ENCODE measurements at places on chromosomes 6 and 20. TPM values are rescaled to one million over a fixed set of nuclear protein-coding genes. Genes with fewer than 3 reads are reported as not detected.

DNAAF9 gene
- 4.4 TPM for total RNA-seq

MYCT1 gene
- not detected for total RNA-seq

FAM162B gene
- not detected for total RNA-seq

CST9 gene
- not detected for total RNA-seq

GRCh38 chr6:28425944-28426541 is 17.2 kb downstream of the ZSCAN23 start:
- DNase-seq, result no peak

DNA sequence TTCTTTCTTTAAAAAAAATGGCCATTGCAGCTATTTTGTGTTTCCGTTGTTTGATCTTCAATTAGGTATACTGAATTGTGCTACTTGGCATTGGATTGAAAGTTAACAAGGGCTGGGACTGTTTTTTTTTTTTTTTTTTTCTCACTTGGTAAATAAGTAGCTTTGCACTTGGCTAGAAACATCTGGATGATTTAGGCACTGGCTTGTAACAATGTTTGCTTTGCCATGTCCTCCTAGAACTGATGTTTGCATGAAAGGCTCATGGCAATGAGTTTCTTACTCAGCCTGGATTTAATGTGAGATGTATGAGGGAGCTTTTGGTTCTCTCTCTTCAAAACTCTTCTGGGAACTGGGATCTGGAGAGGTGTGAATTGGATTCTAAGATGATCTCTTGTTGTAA is 414.1 kb downstream of the CDH26 start:
- no peak for DNase-seq

DNA sequence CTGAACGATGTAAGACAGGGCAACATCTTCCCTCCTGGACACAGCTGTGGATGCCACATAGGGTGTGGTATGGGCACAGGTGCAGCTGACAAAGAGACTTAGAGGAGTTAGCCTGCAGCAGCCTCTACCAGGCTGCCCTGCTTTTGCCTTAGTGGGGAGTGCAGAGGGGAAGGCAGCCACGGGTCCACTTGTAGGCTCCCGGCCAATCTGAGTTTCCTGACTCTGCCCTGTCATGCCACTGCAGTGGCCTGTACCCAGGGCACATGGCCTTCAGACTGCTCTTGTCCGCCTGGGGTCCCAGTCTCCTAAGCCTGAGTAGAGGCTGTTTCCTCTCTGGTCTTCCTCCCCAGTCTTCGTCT is 17.1 kb upstream of the CST9L start:
- no peak for DNase-seq

DNA sequence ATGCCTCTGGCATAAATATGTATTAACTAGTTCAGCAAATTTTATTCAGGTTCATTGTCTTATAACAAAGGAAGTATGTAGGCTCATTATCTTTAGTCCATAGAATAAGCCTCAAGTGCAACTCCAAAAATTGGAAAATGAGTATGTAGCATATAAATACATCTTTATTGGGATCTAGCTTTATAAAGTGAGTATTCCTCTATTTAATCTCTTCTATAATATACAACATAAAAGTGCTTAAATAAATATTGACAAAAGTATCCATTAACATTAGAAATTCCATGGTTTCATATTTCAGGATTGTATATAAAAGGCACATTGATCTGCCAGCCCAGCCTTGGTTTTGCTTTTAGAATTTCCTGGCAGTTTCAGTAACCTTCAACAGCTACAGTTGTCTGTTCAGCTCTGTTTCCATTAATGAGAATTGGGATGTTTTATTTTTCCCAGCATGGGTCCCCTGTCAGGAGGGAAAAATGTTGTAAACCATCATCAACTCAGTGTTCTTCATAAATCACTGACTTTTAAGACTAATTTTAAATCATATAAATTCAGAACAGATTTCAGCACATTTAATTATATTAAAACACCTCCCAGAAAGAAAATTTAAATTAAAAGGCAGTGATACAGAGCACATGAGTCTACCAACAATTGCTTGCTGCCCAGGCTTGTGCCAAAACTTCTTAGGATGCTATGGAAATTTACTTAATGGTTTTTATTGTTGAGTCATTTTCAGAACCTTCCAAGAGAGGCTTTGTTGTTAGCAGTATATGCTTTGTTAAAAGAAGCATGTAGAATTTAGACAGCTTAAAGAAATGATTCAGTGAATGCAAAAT is 119.7 kb downstream of the ADGRG6 start:
- DNase-seq, result no peak

GRCh38 chr20:45039475-45039820 is 61.5 kb downstream of the KCNS1 start:
- no peak for DNase-seq

All from activated CD8-positive, alpha-beta memory T cell treated with anti-CD3 and anti-CD28 coated beads, Interleukin-2, amount 10 ng/mL, durations not matched to agents 7 days and 5 days (primary cell).